ENCODE measurements at places on chromosomes 16 and 17. TPM values are rescaled to one million over a fixed set of nuclear protein-coding genes. Genes with fewer than 3 reads are reported as not detected.

DNA sequence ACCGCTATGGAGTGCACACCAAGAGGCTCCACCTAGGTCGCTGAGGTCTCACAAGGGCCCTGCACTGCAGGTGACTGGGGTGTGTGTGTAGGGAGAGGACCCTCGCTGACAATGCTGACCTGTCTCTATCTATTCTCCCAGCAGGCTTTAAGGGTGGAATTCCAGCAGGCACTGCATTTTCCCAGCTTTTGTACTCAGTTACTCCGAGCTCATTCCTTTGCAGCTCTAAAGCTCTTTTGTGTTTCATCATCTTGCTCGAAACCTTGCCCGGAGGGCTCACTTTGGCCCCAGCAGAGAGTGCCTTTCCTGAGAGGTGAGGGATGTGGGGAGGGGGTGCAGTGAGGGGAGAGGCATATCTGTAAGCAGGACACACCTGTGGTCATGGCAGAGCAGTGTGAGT lies 39.3 kb downstream of the SMPD3 start:
- DNase-seq: no peak

DNA sequence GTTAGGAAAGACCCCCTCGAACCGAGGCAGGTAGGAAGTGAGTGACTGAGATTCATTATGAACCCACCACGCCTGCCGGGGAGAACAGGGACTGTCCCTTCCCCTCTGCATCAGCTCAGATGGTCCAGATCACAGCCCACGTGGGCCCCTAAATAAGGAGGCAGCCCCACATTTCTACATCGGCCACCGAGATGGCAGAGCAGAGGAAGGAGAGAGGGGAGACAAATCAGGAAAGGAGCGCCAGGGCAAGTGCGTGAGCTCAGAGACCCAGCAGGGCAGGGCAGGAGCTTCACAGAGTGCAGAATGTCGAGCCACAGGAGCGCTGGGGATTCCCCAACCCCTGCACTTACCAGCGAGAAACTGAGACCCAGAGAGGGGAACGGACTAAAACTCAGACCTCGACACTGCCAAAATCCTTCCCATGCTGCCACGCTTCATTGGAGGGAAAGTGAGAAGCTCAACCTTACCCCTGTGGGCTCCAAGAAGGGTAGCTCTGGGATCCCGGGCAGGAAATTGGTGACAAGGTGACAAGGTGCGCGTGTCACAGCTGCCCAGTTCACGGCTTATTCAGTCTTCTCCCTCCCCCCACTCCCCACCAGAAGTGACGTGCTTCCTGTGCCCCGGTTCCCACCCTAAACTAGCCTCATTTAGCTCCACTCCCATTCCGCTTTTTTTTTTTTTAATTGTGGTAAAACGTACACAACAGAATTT lies at the start of gene ICAM2:
Gene ICAM2, minus strand, starts transcription at position 578 of the 711 bp plus-strand sequence. CDS start 13,942 bp downstream, outside the sequence.
- no peak for DNase-seq

GRCh38 chr17:33725675-33726271 lies 432.7 kb upstream of the ASIC2 start:
- no peak for DNase-seq

DNA sequence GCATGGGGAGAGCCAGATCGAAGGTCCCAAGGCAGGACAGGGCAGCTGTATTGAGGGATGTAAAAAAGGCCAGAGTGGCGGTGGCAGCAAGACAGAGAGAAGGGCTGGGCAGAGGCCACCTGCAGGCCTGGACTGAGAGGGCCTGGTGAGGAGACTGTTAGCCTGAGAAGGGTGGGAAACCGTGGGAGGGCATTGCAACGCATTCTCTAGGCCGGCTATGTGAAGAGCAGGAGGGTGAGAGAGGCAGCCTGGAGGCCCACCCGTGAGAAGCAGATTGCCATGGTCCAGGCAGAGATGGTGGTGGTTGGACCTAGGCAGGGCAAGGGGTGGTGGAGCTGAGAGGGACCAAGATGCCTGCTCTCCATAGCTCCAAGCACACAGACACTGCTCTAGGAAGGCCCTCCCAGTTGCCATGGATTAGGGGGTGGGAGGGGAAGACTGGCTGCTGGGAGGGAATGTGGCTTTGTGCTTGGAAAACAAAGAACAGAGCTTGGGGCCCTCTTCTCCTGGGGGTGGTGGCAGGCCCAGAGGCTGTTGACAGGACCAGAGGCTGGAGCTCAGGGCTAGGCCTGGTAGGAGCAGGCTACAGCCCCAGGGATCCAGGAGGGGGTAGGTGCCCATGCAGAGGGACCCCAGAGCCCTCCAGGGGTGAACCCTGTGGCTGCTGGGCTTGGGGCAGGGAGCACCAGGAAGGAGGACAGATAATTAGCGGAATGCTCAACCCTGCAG lies 12.4 kb upstream of the TCAP start:
- no peak for DNase-seq

Gene MT1G
- polyA plus RNA-seq: not detected

Gene CD79B
- polyA plus RNA-seq: 4.4 TPM

- peak; percentile 51 for DNase-seq
Observed at GRCh38 chr17:21376081-21376758, at the start of gene KCNJ12. KCNJ12 (plus strand) TSS chr17:21376357; CDS start chr17:21415343, 38,986 bp downstream.

- DNase-seq: no peak
Observed at GRCh38 chr17:76645481-76645880, 1.9 kb upstream of the ST6GALNAC1 start.

DNA sequence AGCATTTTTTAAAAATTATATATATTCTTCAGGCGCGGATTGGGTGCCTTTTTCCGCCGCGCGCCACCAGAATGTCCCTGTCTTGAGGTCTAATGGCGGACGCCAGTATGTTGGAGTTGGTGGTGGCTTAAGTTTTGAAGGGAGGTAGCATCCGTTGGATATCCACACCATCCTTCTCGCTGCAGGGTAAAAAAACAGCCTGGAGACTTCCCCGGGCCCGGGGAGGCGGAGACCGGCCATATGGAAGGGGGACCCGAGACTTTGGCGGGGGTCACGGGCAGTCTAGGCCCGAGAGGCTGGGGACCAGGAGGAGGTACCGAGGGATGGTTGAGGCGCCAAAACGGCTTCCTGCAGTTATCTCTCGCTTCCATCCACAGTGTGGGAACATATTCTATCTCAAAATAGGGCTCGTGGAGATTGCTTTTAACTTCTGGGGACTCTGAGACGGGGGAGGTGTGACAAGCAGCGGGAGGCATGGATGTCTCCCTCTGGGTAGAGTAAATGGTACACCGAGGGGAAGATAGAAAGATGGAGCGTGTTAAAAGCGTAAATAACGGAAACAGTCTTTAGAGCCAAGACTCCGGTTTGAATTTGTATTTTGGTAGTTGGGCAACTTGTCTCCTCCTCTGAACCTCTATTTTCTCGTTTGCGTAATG lies at the start of gene SF3B3:
Gene SF3B3, plus strand, starts transcription at position 74 of the 656 bp plus-strand sequence. CDS start 2,841 bp downstream, outside the sequence.
- DNase-seq: peak; percentile 79

Gene CD300H
- not detected for polyA plus RNA-seq

DNA sequence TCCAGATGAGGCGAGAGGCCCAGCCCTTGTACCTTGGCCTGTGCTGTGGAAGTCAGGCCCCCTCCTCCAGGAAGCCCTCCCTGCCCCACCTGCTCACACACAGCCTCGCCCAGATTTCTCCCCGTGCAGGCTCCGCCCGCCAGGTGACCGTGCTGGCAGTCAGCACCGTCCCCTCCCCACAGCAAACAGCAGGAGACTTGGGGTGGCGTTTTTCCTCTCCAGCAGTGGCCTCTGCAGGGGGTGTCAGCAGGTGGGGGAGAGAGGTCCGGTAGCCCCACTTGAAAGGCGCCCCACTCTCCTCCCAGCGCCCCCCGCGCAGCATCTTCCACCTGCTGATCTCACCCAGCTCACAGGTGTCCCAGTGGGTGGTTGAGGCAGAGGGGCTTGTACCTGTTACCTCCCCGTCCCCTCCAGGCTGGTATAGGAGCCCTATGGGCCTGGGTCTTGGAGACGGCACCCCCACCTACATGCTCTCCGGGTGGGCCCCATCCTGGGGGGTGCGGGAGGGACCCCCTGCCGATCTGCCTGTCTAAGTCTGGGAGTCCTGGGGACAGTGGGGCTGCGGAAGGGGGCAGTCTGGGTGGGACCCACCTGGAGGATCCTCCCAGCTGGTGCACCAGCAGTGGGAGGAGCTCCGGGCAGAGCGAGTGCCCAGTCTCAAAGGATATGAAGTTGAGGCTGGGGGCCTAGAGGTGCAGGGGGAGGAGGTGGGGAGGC lies 4.2 kb upstream of the C1QTNF8 start:
- no peak for DNase-seq

DNA sequence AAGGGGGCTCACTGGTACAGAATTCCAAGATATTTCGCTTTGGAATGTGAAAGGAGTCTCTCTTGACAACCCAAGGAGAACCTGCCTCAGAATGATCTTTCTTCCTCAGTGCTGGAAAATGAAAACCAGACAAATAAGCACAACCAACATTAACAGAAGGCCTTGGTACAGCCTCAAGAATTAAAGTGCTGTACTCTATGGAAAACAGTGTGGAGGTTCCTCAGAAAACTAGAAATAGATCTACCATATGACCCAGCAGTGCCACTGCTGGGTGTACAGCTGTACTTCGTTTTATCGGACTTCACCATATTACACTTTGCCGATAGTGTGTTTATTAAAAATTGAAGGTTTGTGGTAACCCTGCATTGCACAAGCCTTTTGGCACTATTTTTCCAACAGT lies 25.2 kb downstream of the HLF start:
- DNase-seq: no peak

DNA sequence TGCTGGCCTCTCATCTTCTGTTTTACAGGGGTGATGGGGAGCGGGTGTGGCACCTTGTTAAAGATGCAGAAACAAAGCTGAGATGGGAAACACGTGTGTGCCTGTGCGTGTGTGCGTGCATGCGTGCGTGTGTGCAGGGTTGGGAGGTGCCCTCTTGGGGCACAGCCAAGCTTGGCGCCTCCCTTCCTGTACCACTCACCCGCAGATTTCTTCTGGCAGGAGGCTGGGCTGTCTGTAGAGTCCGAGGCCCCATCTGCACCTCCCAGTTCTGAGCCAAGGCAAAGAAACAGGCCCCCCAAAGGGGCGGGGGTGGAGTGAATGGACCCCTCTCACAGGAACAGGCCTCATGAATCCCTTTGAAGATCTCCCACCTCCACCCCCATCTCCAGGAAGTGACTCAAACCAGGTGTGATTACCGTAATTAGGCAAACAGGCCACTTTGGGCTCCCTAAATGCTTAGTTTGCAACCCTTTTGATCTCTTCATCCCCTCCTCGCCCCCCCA lies 20.9 kb downstream of the TNS4 start:
- no peak for DNase-seq

All from hindlimb muscle (tissue), 1 donor.